ENCODE measurements at places on chromosomes 2 and 18.
A peak's percentile ranks its signal among the peaks of the same experiment; 100 is the strongest.

- DNase-seq: no peak
Observed at GRCh38 chr2:232506709-232507108, 13.5 kb upstream of the PRSS56 start.

DNA sequence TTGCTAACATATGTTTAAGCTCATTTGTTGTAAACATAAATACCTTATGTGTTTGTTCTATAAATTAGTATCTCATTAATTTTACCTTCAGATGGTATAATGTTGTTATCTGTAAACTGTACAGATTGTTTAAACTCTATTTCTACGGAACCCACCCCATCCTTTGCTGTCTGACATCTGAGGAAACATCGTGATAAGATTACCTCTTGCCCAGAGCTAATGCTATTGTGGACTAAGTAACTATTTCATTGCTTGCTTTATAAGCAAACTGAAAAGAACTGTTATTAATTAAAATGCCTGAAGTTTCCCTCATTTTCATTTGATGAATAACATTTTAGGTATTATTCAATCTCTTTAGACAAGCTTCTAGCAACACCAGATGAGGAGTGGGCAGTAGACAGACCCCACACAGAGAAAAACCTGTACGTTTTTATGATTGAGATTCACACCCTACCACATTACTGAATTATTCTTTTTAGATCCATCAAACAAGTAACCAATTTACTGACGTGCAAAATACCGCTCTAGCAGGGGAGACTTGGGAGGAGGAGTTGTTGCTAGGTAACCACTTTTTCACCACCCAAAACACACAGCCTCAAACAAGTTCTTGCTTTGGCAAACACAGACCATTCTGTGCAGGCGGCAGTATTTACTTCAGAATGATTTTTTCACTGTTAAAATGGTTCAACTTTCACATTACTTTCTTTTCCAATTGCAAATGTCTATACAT is 1.9 kb upstream of the SYT4 start:
- peak; percentile 90 for DNase-seq

GRCh38 chr2:207014424-207014823 is 75.1 kb downstream of the CPO start:
- DNase-seq: no peak

DNA sequence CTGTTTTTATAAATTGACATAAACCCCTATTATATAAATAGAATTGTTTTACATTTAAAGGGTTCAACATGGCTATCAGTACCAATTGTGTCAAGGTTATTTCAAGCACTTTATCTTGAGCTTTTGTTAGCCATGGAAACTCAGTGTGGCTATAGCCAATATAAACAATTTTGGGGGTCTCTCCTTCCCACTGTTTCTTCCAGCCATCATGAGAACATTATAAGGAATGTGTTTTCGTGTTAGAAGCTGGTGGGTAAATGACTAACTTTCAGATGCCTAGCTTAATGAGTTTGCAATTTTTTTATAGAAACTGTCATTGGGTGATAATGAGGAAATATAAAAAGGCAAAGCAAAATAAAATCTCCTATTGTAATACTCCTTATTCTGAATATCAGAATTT is 153.5 kb upstream of the FOSL2 start:
- no peak for DNase-seq

- DNase-seq: peak; percentile 38
Observed at GRCh38 chr2:27735263-27735904, 36.1 kb upstream of the MRPL33 start.

DNA sequence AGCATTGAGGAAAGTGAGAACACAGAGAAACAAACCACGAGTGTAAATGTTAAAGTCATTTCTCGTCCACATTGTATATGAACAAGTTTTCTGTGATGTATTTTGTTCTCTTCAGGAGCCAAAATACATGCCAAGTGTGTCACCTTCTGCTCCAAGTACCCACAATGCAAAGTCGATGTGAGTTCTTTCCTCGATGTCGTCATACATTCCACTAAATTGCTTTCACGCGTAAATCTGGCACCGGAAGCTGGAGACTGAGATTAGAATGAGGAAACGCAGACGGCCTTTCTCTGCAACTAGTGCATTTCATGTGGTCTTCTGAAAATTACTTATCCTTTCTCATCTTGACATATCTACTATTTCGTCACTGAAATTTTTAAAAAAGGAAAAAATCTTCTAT is 118.5 kb upstream of the SALL3 start:
- DNase-seq: no peak

DNA sequence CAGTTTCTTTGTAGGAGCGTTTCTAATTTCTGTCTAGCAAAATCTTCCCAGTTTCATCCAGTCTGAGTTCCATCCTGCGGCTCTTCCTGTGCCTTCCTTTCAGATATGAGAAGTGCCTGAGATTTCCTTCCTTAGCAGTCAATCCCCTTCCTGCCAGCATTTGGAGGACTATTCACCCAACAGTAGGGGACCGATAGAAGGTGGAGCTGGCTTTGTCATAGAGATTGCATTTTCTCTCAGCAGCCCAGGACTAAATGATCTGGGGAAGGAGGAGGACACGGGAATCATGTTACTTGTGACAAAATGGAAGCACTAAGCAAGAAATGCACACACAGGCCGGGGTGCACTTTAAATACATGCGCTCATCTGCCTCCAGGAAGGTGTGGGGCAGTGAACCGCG is 5.6 kb upstream of the SMIM21 start:
- no peak for DNase-seq

DNA sequence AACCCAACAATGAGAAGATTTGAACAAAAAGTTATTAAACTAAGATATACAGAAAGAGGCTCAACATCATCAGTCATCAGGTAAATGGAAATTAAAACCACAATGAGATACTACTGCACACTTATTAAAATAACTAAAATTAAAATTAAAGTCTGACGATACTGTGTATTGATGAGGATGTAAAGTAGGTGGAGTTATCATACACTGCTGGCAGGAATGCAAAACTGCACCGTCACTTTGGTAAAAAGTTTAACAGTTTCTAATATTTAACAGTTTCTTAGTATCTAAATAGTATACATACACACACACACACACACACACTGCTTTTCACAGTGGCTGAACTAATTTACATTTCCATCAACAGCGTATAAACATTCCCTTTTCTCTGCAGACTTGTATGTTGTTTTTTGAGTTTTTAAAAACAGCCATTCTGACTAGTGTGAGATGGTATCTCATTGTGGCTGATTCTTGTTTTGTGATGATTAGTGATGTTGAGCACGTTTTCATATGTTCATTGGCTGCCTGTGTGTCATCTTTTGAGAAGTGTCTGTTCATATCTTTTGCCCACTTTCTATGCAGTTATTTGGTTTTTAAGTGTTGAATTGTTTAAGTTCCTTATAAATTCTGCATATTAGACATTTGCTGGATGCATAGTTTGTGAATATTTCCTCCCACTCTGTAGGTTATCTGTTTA is 726.9 kb upstream of the CHAC2 start:
- no peak for DNase-seq

DNA sequence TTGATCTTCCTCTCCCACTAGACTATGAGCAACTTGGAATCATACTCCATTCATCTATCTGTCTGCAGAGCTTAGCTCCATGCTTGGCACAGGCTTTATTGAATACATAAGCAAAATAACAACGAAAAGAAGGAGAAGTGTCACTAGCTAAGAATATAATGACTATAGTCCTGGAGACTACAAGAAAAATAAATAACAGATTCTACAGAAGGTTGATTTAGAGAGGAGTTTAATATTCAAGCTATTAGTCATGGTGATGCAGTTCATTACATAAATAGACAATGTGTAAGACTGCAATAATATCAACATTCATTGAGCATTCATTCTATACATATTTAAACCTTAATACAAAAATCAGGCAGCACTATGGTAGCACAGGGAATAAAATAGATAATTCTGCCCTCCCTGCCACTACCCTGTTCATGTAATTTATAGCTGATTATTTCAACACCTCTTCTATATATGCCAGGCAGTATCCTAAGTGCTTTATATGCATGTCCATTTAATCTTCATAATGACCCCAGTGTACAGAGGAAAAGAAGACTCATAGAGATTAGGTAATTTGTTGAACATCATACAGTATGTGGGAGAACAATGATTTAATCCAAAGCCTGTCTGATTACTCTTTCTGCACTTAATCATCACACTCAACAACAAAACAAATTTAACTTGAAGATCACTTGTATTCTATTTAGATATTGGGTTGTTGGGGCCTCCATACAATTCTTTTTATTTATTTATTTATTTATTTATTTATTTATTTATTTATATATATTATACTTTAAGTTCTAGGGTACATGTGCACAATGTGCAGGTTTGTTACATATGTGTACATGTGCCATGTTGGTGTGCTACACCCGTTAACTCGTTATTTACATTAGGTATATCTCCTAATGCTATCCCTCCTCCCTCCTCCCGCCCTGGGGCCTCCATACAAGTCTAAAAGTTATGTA is 165.3 kb downstream of the RNF152 start:
- no peak for DNase-seq

DNA sequence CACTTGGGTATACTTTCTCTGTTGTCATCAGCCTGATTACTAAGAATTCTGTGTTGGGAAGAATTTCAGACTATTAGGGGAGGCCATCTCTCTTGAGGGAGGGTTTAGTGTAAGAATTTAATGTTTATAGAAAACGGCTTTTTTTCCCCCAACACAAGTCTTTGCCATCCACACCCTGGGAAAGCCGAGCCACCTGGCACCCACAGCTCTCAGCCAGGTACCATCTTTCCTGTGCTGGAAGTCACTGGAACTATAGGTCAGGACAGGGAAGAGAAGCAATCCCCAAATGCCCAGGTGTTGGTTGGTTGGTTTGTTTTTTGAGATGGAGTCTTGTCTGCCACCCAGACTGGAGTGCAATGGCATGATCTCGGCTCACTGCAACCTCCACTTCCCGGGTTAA is 155.1 kb downstream of the SMAD7 start:
- DNase-seq: no peak

GRCh38 chr2:74198461-74199274 is at the start of gene MTHFD2:
TSS of gene MTHFD2 (plus strand) at chr2:74198615. CDS start at chr2:74198642, 27 bp downstream.
- DNase-seq: peak; percentile 50

All from NCI-H2029 (cell line).